ENCODE measurements at places on chromosomes 13 and 19. TPM values are rescaled to one million over a fixed set of nuclear protein-coding genes. Genes with fewer than 3 reads are reported as not detected.

DNA sequence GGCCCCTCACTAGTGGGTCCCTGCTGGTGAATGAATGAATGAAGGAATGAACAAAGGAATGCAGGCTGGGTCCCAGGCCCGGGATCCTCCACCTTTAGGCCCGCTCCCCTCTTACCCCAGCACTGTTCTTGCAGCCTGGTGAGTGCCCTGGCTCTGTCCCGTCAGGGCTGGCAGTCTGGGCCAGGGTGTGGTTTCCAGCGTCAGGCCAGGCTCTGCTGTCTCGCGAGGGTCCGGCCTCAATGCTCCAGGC, 317 bp downstream of the LYL1 start:
- DNase-seq: no peak

DNA sequence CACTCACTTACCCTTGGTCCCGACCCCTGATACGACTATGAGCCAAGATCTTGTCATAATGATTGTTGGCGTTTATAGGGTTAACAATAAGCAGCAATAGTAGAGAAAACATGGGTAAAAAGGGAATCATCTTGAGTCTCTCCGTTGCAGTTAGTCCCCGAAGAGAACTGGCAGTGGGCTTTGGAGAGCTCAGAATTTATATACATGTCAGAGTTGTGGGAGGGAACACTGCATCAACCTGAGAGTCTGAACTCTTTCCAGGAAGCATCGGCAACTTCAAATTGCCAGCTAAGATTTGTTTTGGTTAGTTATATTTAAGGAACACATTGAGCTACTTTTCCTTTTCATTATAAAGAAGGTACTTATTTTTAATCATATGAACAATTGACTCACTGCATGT, at the start of gene POSTN:
POSTN (minus strand) TSS at position 172 of the 400 bp plus-strand sequence; CDS start at position 130, 42 bp downstream.
- peak; percentile 29 for DNase-seq

CPT1C gene
- 21.1 TPM for total RNA-seq

ZNF611 gene
- total RNA-seq: 21.1 TPM

Data from M059J (cell line).